ENCODE measurements at places on chromosomes 2 and 18.
A peak's percentile ranks its signal among the peaks of the same experiment; 100 is the strongest.

GRCh38 chr18:29879763-29880162, 1162.8 kb downstream of the DSC3 start:
- DNase-seq, result no peak

- DNase-seq, result no peak
Observed at GRCh38 chr2:136327162-136327852, 209.4 kb upstream of the CXCR4 start.

- DNase-seq, result peak; percentile 21
Observed at GRCh38 chr2:73907840-73908452, 15.1 kb downstream of the ACTG2 start.

GRCh38 chr2:217610401-217610814, 392.4 kb downstream of the TNS1 start:
- DNase-seq, result no peak

- DNase-seq, result peak; percentile 36
Observed at GRCh38 chr2:235171550-235172031, 219.8 kb downstream of the SH3BP4 start.

GRCh38 chr2:128414351-128414750, 95.7 kb upstream of the HS6ST1 start:
- no peak for DNase-seq

DNA sequence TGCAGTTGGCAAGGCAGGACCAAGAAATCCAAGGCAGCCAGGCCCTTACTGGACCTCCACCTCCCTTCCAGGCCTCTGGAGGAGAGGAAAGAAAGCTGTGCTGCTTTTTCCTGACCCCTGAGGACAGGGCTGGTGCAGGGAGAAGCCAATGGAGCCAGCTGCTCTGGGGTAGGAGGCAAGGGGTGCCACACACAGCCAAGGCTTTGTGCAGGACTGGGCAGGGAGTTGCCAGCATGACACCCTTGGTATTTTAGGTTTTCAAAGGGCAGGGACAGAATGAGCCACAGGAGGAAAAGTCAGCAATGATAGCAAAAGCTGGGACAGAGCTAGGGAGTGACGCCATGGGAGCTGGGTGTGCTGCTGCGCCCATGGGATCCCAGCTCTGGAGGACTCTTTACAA, 22.9 kb downstream of the CCT7 start:
- DNase-seq, result no peak

DNA sequence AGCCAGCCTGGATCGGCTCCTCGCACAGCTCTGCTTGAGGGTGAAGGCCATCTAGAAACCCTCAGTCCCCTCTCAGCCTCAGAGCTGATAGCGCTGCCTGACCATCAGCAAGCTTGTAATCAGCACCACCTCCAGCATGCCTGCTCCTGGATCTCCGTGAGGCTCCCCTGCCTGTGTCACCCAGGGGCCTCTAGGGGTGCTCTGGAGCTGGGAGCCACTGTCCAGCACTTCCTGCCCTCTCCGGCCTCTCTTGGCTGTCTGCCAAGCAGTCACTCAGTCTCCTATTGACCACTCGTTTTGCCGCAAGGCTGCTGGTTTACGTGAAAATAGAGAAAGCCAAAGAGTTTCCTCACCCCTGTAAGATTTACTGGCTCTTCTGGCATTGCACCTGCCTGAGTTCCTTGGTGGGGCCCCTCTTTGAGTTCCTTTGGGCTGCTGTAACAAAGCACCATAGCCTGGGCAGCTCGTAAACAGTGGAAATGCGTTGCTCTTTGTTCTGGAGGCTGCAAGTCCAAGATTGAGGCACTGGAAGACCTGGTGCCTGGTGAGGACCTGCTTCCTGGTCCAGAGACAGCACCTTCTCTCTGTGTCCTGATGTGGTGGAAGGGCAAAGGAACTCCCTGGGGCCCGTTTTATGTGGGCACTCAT, 17.9 kb downstream of the CAPN10 start:
- DNase-seq, result peak; percentile 92

GRCh38 chr2:28391564-28392296, 928 bp upstream of the FOSL2 start:
- DNase-seq, result peak; percentile 95

DNA sequence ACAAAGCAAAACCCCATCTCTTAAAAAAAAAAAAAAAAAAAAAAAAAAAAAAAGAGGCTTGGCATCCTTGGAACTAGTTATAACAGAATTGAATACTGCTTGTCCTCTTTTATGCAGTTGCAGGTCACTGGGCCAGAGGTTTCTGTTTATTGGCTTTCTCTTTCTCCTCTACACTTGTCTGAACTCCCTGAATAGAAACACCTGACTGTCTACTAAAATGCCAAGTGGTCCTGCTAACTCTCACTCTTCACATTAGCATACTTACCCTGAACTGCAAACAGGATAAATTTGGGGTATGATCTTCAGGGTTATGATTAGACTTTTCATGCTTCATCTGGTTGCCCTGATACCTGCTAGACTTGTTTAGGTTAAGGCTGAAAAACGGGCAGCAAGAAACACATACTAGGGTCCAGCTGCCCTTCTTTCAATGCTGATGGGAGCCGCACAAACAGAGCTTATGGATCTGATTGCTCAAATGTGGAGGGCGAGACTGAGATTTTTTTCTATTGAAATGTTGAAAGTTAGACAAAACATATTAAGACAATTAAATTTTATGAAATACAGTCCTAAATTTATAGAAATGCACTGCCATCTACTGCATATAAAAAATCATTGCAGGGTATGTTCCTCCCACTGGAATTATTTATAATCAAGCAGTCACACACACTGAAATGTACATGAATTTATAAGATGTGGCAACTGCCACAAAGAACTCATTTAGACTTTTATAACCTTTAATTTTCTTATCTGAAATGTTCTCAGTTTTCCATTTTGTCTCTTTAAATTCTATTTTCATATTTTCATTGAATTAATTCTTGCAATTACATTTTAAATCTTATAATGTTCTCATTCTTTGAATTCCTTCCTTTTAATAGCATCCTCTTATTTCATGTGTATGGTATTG, 40.8 kb downstream of the GTF3C3 start:
- peak; percentile 35 for DNase-seq

- peak; percentile 34 for DNase-seq
Observed at GRCh38 chr2:230244211-230244610, 18.7 kb downstream of the SP140 start.

GRCh38 chr2:221112744-221113143, 459.4 kb downstream of the EPHA4 start:
- no peak for DNase-seq

GRCh38 chr2:133516405-133517026, 51.7 kb downstream of the NCKAP5 start:
- DNase-seq, result no peak

DNA sequence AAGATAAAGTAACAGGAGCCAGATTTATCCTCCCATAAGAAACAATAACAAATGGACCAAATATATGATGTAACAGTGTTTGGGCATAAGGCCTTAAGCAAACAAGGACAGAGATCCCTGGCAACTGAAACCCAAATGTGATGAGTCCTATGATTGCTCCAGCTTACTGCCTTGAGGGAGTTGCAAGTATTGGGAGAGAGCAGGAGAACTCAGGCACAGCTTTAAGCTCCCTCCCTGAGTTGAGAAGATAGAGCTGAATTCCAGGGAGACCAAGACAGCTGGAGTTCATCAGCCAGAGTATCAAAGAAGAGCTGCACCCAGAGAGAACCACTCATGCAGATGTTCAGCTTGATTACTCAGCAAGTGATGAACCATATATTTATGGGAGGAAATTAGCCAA, 814.5 kb upstream of the RAB6C start:
- no peak for DNase-seq

GRCh38 chr2:43634604-43635306, 2.3 kb upstream of the PLEKHH2 start:
- DNase-seq, result no peak

DNA sequence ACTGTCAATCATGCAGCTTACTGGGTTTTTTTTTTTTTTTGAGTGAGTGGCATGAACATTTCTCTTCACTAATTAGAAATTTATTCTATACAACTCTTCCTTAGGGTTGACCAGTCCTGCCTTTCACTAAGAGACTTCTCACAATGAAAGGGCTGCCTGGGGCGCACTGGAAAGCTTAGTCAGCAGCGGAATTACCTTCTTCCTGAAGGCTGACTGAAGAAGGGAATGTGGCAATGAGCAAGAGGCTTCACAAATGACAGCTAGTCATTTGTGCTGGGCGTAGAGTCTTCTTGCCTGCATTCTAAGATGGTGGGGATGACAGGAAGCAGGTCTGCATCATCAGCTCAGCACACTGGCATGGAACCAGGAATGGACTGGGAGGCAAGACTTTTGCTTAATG, 15.6 kb upstream of the SCN3A start:
- no peak for DNase-seq

DNA sequence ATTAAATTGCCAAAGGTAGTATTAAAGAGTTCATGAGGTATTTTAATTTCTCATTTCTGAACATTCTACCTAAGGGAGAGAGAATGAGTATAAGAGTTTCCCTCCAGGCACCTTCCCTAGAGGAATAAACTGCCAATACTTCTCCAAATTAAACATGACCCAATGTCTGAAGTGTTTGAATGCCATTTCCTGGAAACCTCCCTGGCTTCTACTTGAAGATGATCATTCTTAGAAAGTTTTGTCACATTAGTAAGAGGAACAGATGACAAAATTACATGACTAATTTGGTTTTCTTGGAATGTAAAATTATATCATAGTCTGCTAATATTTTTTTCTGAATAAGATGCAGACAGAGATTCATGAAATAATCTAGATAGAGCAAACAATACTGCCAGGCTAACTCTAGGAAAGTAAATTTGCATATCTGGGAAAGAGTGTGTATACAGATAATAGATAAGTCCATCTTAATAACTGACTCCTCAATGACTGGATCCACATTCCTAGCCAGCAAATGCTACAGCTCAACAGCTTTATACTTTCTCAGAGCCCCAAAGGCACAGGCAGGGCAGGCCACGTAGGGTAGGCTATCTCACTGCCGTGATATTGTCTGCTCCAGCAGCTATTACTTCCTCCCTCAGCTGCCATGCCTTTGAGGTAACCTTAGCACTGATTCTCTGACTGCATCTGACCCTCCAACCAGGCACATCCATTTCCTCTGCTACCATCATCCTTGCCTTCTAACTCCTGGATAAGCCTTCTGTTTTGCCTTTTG, 630.8 kb upstream of the PIK3C3 start:
- DNase-seq, result no peak

GRCh38 chr2:189234991-189235390, 55.4 kb upstream of the COL5A2 start:
- DNase-seq, result no peak

DNA sequence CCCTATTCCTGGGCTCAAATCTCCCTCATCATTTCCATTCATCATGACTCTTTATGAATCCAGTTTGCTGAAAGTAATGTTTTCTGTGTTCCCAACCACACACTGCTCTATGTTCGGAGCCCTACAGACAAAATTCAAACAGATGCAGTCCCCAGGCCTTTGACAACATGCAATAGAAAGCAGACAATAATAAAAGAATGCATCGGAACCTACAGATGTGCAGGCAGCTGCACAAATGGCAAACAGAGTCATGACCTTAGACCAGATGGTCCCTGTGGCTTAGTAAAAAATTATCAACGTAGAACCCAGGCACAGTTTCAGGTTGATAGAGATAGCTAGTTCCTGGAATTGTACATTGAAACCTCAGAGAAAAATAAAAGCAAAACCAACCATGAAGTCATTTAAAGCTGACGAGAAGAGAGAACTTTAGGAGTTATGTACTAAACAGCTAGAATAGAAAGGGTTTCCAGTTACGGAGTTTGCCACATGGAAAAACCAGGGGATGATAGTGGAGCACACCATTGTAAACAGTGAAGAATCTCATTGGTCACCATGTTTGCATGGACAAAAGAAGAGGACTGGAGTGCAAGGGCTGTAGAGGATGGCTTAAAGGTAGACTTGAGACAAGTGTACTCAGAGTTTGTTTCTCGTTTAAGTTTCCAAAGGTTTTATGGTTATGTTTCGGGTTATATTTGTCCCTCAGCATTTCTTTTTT, 23.2 kb upstream of the ACVR1 start:
- DNase-seq, result no peak

DNA sequence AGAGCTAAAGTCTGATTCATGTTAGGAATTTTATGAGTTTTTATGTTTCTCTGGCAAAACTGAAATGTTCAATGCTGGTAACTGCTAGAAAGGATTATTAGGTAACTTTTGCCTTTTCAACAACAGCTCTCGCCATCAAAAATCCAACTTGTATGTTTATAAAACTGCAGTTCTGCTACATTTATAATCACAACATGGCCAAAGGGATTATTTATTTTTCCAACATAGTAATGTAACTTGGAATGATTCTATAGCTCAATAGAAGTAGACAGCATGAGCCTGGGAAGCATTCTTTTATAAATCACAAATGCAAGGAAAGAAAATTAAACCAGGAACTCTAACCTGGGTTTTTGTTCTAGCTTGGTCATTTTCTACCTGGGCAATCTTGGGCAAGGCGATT, 470.9 kb downstream of the TGIF1 start:
- DNase-seq, result no peak

DNA sequence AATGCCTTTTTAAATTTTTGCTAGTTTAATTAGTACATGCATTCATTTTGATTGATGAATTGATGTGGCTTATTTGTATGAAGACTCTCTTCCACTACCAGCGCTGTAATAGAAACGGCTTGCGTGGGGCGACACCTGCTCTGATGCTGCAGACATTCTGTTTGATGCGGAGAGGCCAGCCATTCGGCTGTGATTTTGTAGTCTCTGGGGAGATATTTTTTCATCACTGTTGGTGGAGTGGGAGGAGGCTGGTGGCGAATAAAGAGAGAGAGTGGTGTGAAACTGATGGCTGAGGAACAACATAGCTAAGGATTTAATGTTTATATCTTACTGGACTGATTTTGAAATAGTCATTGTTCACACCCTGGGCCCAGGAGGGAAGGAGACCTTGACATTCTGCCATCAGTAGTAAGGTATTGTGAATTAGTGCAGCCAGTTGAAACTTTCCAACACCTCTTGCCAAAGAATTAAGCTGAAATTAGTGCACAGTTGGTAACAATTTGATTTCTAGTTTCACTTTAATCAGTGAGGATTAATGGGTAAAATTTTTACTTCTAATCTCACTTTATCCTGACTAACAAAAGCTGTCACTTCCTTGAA, 224.1 kb downstream of the MTX2 start:
- DNase-seq, result no peak

- DNase-seq, result no peak
Observed at GRCh38 chr2:230899786-230900185, 25.3 kb downstream of the GPR55 start.

DNA sequence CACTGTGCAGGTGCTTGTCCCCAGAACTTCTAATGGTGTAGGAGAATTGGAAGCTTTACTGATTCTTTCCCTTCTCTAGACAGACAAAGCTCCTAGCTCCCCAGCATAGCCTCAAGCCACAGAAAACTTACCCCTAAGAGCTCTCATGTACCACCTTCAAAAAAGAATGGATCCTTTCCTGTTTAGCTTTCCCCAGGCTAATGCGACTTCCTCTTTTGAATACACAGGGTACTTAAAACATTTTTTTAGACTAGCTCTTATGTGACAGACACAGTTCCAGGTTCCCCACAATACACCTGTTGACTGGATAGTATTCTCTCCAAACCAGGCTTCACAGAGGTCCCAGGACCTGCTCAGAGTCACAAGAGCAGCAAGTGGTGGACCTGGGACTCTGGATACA, 8.3 kb downstream of the CTAGE1 start:
- no peak for DNase-seq
